Prostate gland (tissue), 2 donors: ENCODE measurements at places on chromosomes 7 and 10.

DNA sequence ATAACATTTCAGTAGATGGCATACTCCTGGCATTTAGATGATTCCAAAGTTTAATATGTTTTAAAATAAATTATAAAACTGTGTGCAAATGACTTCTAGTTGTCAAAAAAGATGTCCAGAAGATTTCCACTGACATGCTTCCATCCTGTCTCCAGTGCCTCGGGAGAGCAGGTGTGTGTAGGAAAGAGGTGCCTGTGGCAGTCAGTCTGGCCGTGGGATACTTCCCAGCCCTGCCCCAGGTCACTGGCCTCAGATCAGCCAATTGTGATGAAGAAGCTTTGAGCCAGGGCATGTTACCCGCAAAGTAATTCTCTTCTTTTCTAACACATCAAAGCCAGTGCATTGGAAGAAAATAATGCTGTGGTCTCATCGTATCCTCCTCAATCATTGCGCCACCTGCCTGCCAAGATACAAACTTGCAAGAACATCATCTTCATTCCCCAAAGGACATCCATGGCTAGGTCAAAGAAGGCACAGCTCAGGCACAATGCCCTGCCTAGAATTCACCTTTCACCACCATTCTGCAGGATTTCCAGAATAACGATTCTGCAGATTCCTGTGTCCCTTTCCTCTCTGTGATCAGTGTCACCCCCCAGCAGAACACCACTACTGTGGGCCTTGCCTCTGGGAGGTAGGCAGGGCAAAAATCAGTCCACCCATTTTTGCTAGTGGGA lies 6.3 kb upstream of the KCNMA1 start:
- H3K27ac ChIP-seq: no peak overlapping the region
- peaks cover 2% of the 10 kb centered on the region for H3K27me3 ChIP-seq
- H3K4me1 ChIP-seq: no peaks in the 10 kb centered on the region
- peak; percentile 23 for DNase-seq
- no peaks in the 10 kb centered on the region for H3K36me3 ChIP-seq

DNA sequence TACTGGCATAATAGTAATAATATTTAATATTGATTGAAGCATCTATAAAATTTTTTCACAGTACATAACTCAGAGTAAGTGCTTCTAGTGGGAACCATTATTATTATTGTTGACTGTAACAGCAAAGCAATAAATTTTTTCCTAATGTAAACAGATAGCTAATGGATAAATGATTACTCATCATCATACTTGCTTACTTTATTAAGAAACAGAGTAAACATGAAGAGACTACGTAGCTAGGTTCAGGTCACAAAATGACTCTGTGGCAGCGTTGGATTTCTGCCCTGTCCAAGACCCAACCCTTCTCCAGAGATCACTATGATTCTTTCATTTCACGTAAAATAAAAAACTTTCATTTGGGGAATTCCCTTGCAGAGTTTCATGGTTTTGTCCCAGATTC lies 8.3 kb upstream of the ABCB5 start:
- H3K27me3 ChIP-seq: no peaks in the 10 kb centered on the region
- H3K4me1 ChIP-seq: no peaks in the 10 kb centered on the region
- H3K36me3 ChIP-seq: no peaks in the 10 kb centered on the region
- H3K27ac ChIP-seq: no peak overlapping the region
- H3K4me3 ChIP-seq: no peak overlapping the region

DNA sequence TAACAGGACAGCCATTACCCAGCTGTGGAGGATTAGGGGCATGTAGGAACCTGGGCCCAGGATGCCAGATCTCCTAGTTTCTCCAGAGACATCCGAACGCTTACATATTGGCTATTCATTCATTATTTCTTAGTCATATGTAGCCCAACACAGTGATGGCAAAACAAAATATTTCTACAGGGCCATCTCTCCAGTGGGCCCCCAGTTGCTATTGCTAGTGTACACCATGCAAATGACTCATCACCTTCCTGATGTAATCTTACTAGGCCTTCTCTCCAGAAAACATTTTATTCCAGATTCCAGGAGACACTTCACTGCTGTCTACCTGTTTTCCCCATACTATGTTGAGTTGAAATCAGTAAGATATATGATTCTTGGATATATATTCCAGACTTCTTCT lies 201.7 kb downstream of the PLXDC2 start:
- H3K4me3 ChIP-seq: no peak overlapping the region
- no peak overlapping the region for H3K27ac ChIP-seq
- no peaks in the 10 kb centered on the region for H3K36me3 ChIP-seq

- no peak for DNase-seq
- no peaks in the 10 kb centered on the region for H3K4me1 ChIP-seq
- no peak overlapping the region for H3K27ac ChIP-seq
- H3K36me3 ChIP-seq: no peaks in the 10 kb centered on the region
- H3K4me3 ChIP-seq: no peak overlapping the region
Observed at GRCh38 chr7:47102331-47102841, 479.5 kb downstream of the TNS3 start.

- DNase-seq: no peak
- H3K4me1 ChIP-seq: no peaks in the 10 kb centered on the region
- no peak overlapping the region for H3K27ac ChIP-seq
- H3K27me3 ChIP-seq: no peaks in the 10 kb centered on the region
Observed at GRCh38 chr10:119367841-119368549, 160.6 kb downstream of the GRK5 start.
